ENCODE measurements at places on chromosomes 1 and 21. TPM values are rescaled to one million over a fixed set of nuclear protein-coding genes. Genes with fewer than 3 reads are reported as not detected.

The KCNA2 gene
- 1.0 TPM for total RNA-seq

The GPR3 gene
- 0.93 TPM for total RNA-seq

The SPATA17 gene
- total RNA-seq, result 0.32 TPM

The GJA5 gene
- 59.1 TPM for total RNA-seq

The SELL gene
- 11.4 TPM for total RNA-seq

The EDEM3 gene
- total RNA-seq, result 39.8 TPM

The KCNJ6 gene
- total RNA-seq, result not detected

The TCEA3 gene
- total RNA-seq, result 25.7 TPM

The SPRR3 gene
- total RNA-seq, result 0.75 TPM

The OR2T27 gene
- not detected for total RNA-seq

The CLDN17 gene
- not detected for total RNA-seq

GRCh38 chr1:216498277-216498676 is 75.0 kb upstream of the USH2A start:
- H3K4me1 ChIP-seq, result no peaks in the 10 kb centered on the region
- no peak overlapping the region for H3K27ac ChIP-seq
- H3K4me3 ChIP-seq, result no peak overlapping the region
- H3K27me3 ChIP-seq, result no peaks in the 10 kb centered on the region
- no peak for DNase-seq

DNA sequence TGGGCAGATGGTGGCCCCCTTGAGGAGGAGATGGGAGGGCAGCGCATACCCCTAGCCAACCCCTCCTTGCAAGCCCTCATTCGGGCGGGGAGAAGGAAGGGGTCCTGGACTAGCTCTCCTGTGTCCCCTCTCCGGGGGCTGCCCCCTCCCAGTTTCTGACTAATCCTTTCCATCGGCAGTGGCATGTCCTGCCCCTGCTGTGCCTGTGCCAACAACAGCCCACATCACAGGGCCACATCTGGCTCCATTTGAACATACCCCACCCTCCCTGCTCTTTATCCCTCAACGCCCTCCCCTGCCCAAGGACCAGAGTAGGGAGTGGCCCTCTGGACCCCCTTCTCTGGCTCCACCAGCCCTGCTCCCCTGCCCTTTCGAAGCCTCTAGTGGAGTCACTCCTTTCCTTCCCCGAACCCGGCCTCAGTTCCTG is 11.0 kb upstream of the LMNA start:
- H3K27me3 ChIP-seq, result no peaks in the 10 kb centered on the region
- peak overlapping the region; percentile 96 for H3K27ac ChIP-seq
- H3K4me3 ChIP-seq, result no peak overlapping the region
- H3K4me1 ChIP-seq, result no peaks in the 10 kb centered on the region

DNA sequence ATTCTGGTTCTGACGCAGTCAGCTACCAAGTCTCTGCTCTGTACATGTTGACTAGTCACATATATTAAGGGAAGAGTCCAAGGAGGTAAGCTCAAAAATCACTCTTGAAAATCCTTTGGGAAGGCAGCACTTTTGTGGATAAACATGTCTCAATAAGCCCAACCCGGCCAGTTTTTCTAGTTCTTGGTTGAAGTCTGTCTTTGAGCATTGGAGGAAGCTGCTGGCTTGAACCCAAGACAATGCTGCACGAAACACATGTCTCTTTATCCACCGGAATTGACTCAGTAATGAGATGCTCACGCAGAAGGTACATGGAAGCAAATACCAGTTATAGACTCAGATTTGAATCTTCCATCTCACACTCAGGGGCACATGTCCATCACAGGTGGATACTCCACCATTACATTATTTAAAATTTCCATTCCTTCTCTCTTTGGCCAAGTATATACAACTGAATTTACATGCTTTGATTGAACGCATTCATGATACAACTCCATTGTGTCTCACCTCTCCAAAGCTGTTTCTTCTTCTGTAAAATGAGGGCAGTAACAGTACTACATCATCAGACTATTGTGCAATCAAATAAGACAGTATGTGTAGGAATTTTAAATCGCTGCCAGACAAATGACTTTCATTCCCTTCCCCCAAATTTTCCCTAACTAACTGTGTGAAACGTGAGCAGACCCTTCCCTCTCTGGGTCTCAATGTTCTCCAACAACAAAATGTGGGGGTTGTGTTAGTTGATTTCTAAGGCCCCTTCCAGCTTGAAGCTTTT is 9.6 kb upstream of the GUCA2A start:
- H3K36me3 ChIP-seq, result no peaks in the 10 kb centered on the region
- no peak overlapping the region for H3K4me3 ChIP-seq
- DNase-seq, result no peak
- no peaks in the 10 kb centered on the region for H3K27me3 ChIP-seq
- no peaks in the 10 kb centered on the region for H3K4me1 ChIP-seq

GRCh38 chr1:56719171-56719570 is 74.1 kb downstream of the PRKAA2 start:
- no peak for DNase-seq
- no peak overlapping the region for H3K4me3 ChIP-seq
- H3K27me3 ChIP-seq, result no peaks in the 10 kb centered on the region
- no peaks in the 10 kb centered on the region for H3K36me3 ChIP-seq
- H3K4me1 ChIP-seq, result no peaks in the 10 kb centered on the region

- no peak for DNase-seq
- no peak overlapping the region for H3K27ac ChIP-seq
- no peaks in the 10 kb centered on the region for H3K4me1 ChIP-seq
- H3K27me3 ChIP-seq, result no peaks in the 10 kb centered on the region
- no peaks in the 10 kb centered on the region for H3K36me3 ChIP-seq
- H3K4me3 ChIP-seq, result no peak overlapping the region
Observed at GRCh38 chr21:43697758-43698643, 20.9 kb upstream of the PDXK start.

DNA sequence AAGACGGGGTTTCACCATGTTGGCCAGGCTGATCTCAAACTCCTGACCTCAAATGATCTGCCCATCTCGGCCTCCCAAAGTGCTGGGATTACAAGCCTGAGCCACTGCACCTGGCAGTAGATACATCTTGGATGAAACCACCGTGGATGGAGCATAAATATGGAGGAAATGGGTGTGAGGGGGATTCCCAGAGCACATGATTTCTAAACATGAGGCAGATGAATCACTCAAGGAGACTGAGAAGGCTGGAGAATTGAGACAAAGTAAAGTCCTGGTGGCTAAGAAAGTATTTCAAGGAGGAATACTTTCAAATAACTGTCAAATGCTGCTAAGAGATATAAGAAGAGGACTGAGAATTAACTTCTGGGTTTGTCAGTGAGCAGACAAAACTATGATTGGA is 5.4 kb upstream of the PGBD5 start:
- H3K4me3 ChIP-seq, result no peak overlapping the region
- no peaks in the 10 kb centered on the region for H3K27me3 ChIP-seq
- DNase-seq, result no peak
- H3K4me1 ChIP-seq, result no peaks in the 10 kb centered on the region
- no peaks in the 10 kb centered on the region for H3K36me3 ChIP-seq

- no peaks in the 10 kb centered on the region for H3K4me1 ChIP-seq
- no peak for DNase-seq
- H3K4me3 ChIP-seq, result no peak overlapping the region
- no peak overlapping the region for H3K27ac ChIP-seq
- no peaks in the 10 kb centered on the region for H3K36me3 ChIP-seq
- H3K27me3 ChIP-seq, result no peaks in the 10 kb centered on the region
Observed at GRCh38 chr1:18397641-18398040, 83.1 kb upstream of the KLHDC7A start.

GRCh38 chr1:2875707-2876561 is 74.4 kb upstream of the TTC34 start:
- no peaks in the 10 kb centered on the region for H3K27me3 ChIP-seq
- H3K4me3 ChIP-seq, result no peak overlapping the region
- H3K4me1 ChIP-seq, result no peaks in the 10 kb centered on the region

GRCh38 chr21:22450507-22450906 is 1452.3 kb downstream of the NCAM2 start:
- H3K4me1 ChIP-seq, result no peaks in the 10 kb centered on the region
- H3K27ac ChIP-seq, result no peak overlapping the region
- DNase-seq, result no peak
- H3K4me3 ChIP-seq, result no peak overlapping the region
- H3K27me3 ChIP-seq, result no peaks in the 10 kb centered on the region

GRCh38 chr1:109163551-109163950 is 49.6 kb downstream of the ELAPOR1 start:
- DNase-seq, result no peak
- H3K36me3 ChIP-seq, result no peaks in the 10 kb centered on the region
- H3K27me3 ChIP-seq, result no peaks in the 10 kb centered on the region
- H3K4me1 ChIP-seq, result no peaks in the 10 kb centered on the region

DNA sequence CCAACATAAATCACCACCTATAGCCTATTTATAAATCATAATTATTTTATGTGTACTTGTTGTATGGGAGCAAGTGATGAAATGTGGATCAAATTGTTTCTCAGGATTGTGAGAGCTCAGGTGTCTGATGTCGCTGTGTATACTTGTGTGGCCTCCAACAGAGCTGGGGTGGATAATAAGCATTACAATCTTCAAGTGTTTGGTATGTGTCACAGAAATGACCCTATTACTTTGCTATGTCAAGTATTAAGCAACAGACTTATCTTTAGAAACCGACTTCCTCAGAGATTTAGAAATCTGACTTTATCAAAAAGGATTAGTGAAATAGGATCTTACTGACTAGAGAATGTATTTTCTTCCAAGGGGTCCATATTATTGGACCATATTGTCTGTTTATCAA is 280.9 kb downstream of the TPR start:
- no peaks in the 10 kb centered on the region for H3K36me3 ChIP-seq
- no peak overlapping the region for H3K27ac ChIP-seq
- no peak for DNase-seq
- H3K4me1 ChIP-seq, result no peaks in the 10 kb centered on the region
- no peaks in the 10 kb centered on the region for H3K27me3 ChIP-seq
- H3K4me3 ChIP-seq, result no peak overlapping the region

DNA sequence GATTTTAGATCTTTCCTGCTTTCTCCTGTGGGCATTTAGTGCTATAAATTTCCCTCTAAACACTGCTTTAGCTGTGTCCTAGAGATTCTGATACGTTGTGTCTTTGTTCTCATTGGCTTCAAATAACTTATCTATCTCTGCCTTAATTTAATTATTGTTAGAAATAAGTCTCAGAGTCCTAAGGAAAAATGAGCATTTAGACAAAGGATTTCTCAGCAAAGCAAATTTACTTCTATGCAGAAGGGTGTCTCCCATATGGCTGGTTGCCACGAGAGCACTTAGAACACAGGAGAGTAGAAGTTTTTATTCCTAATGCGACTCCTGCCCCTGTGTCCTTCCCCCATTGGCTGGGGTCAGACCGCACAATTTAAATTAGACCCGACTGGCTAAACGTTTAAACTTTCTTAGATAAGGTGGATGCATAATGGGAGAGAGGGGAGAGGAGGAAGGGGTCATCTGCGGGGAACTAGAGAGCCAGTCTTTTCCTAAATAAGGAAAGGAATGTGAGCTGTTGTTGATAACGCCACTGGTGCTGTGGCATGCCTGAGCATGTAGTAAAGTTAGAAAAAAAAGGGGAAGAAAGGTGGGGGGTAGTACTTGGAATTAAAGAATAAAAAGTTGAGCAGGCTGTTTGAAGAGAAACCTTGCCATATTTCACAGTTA is 170.2 kb downstream of the DYRK1A start:
- DNase-seq, result no peak
- no peaks in the 10 kb centered on the region for H3K27me3 ChIP-seq
- H3K4me3 ChIP-seq, result no peak overlapping the region
- no peaks in the 10 kb centered on the region for H3K36me3 ChIP-seq

GRCh38 chr1:115314765-115315164 is 23.3 kb downstream of the NGF start:
- no peaks in the 10 kb centered on the region for H3K27me3 ChIP-seq
- H3K4me1 ChIP-seq, result peaks cover 3% of the 10 kb centered on the region
- no peak overlapping the region for H3K4me3 ChIP-seq
- H3K27ac ChIP-seq, result peak overlapping the region; percentile 72
- DNase-seq, result no peak
- H3K36me3 ChIP-seq, result no peaks in the 10 kb centered on the region

GRCh38 chr1:3577300-3577699 is 34.0 kb downstream of the MEGF6 start:
- no peak for DNase-seq
- no peaks in the 10 kb centered on the region for H3K4me1 ChIP-seq
- H3K4me3 ChIP-seq, result no peak overlapping the region
- H3K36me3 ChIP-seq, result no peaks in the 10 kb centered on the region
- no peaks in the 10 kb centered on the region for H3K27me3 ChIP-seq

DNA sequence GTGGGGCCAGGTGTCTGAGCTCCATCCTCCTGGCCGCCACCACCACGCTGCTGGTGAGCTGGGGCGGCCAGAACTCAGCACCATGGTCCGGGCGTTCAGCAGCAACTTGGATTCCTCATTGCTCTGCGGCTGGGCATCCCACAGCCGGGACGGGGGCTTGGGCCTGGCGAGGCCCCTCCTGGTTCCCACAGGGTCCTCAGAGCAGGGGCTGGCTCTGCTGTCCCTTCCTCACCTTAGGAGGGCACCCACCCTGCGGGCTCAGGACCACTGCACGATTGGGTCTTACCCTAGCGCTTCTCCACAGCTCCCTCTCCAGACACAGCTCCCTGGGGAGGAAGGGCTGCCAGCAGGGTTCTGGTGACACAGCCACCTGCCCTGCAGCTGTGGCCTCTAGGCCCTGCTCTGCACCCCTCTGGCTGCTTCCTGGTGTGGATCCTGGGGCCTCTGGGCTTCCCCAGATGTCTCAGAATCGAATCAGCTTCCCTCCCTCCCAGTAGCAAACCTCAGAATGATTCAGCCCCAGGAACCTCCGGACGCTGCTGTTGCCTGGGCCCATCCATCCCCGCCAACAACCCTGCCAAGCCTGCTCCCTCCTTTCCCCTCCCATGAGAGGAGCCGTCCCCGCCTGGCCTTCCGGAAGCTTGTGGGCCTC is 25.0 kb downstream of the CRYAA start:
- no peaks in the 10 kb centered on the region for H3K27me3 ChIP-seq
- no peaks in the 10 kb centered on the region for H3K36me3 ChIP-seq
- no peaks in the 10 kb centered on the region for H3K4me1 ChIP-seq
- DNase-seq, result peak; percentile 63
- no peak overlapping the region for H3K27ac ChIP-seq

GRCh38 chr1:42947965-42948732 is 10.5 kb downstream of the SLC2A1 start:
- H3K4me3 ChIP-seq, result no peak overlapping the region
- DNase-seq, result no peak
- H3K27me3 ChIP-seq, result no peaks in the 10 kb centered on the region
- no peak overlapping the region for H3K27ac ChIP-seq
- peaks cover 10% of the 10 kb centered on the region for H3K4me1 ChIP-seq

DNA sequence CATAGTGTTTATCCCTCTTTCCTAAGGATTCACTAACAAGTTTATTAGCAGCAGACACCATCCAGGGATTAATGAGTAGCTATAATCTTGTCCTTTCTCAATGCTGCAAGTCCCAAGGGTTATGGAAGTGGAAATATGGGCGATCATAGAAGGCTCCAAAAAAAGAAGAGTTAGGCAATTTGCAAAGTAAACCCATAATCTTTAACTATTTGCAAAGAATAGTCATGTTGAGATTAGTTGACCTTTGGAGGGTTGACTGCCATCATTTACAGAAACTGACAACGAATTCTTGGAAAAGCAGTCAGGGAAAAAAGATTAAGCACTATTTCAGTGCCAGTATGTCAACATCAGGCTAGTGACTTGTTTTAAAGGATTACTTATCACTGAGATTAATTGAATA is 169.9 kb downstream of the KCNT2 start:
- DNase-seq, result no peak
- H3K4me1 ChIP-seq, result no peaks in the 10 kb centered on the region
- no peaks in the 10 kb centered on the region for H3K36me3 ChIP-seq
- H3K4me3 ChIP-seq, result no peak overlapping the region
- no peak overlapping the region for H3K27ac ChIP-seq

- no peak for DNase-seq
- H3K27me3 ChIP-seq, result no peaks in the 10 kb centered on the region
Observed at GRCh38 chr1:59732214-59732955, 82.4 kb upstream of the HOOK1 start.

Data from aorta (tissue), 5 donors.